ENCODE measurements at places on chromosomes 7 and 10. TPM values are rescaled to one million over a fixed set of nuclear protein-coding genes. Genes with fewer than 3 reads are reported as not detected.

HOXA4 gene
- 0.51 TPM for total RNA-seq

GRCh38 chr7:32091608-32092210 is 21.5 kb upstream of the PDE1C start:
- DNase-seq, result no peak

DNA sequence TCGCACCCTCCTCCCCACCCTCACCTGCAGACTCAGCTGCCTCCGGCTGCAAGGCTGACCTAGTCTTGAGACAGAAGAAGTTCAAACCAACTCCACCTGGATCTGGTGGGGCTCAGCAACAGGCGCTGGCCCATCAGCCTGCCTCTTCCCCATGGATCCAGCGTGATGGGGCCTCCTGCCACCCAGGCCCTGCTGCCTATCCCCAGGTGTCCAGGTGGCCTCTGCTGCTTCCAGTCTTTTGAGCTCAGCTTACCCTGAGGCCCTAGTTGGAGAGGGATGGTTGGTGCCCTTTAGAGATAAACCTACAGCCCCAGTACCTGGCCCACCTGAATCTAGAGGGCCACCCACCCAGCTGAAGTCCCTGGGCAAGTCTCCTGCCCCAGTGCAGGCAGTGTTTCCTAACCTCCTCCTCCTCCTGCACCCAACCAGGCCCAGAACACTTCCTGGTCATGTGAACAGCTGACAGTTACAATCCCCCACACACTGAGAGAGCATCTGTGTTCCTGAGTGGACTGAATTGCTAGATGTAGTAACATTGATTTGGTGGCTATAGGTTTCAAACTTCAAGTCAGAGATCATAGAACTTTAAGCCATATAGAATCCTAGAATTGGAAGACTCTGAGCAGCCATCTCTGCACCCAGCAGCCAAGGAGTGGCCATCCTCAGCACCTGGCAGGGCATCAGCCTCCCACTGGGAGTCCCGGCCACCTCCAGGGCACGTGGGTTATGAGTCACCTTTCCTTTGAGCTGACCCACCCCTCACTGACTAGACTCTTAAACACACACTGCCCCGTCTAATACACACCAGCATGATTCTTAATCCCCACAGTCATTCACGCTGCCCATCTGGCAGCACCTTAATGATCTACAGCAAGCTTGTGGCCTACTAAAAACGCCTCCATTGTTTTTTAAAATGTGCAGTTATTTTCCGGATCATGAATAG is 51.9 kb downstream of the ALOX5 start:
- DNase-seq, result no peak

DNA sequence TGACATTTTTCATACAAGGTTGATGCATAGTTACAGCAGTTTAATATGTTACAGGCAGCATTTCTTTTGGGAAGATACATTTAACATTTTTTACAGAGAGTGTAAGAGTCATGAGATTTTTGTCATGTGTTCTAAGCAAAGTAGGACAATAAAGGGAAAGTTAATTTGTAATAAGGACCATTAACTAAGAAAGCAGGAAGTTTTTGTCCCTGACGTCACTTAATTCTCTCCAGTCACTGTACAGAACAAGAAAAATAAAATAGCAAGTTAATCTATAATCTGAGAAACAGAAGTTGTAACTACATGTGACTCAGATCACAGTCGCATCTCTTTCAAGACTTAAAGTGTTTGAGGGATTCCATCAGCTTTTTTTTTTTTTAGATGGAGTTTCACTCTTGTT is 49.5 kb upstream of the CAPZA2 start:
- no peak for DNase-seq

DNA sequence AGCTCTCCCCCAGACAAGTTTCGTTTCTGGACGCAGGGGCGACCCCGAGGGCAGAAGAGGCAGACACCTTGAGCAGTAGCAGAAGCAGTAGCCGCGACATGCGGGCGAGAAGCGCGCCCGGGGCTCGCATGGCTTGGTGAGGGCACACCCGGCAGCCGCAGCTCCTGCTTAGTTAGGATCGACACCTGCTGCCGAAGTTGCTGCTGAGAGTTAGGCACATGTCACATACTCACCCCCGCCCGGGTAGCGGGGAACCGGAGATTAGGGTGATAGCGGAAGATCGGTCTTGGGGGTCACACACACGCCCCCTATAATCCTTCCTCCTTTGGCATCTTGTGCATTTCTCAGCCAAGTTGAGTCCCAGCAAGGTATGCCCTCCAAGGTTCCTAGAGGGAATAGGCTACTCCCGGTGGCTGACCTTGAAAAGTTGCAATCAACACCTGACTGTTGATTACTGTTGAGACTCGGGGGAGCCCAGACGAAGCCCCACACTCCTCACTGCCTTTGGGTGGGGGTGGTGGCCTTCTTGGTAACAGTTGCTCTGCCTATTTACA is 668 bp downstream of the GPR37 start:
- peak; percentile 21 for DNase-seq
